ENCODE measurements at places on chromosomes 13 and 19. TPM values are rescaled to one million over a fixed set of nuclear protein-coding genes. Genes with fewer than 3 reads are reported as not detected.

DNA sequence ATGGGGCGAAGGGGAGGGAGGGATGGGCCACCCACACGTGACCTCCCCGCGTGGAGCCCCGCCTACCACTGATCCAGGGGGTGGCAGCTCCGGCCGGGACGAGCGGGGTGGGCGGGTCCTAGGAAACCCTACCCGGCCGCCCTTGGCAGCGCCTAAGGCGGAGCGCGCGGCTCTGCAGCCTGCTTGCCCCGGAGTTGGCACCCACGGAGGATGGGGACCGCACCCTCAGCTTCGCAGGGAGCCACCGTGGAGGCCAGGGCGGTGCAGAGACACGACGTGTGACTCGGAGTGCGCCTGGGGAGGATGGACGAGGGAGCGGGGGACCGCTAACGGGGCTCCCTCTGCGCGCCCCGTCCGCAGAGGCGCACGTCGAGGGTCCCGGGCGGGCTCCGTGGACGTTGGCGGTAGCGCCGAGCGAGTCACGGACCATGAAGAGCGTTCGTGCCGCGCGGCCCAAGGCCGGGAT is at the start of gene RGS9BP:
TSS of gene RGS9BP (plus strand) at position 129 of the 466 bp plus-strand sequence. CDS start 416 bp downstream, outside the sequence.
- DNase-seq: peak; percentile 95

- DNase-seq: no peak
Measured at GRCh38 chr19:38977445-38978325, 2.1 kb upstream of the FBXO17 start.

DNA sequence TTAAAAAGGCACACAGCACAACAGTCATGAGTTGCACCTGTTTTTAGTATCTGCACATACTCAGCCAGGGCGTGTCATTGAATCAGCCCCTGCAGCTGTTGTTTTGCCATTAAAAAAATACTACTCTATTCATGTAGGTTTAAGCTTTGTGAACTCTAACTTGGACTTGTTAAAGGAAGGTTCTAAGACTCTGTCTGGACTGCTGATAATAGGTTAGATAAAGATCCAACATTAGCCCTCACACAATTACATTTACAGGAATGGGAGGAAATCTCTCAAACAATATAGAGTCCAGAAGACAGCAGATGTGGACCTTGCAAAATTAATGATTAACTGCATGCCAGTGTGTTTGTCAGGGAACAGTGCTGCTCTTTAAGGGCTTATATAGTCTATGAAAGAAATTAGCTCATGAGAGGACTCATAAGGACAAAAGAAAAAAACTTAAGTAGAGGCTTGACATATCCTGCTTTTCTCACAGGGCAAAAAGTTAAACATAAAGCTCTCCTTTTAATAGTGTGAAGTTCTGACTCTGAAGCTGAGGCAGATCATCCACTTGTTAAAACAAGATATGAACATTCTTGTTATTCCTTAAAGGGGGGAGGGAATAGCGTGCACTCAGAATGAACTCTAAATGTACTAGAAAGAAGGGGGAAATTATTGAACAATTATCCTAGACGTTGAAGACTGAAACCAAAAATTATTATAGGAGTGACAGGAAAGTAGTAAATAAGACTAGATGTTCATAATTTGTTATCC is 243.6 kb downstream of the NDFIP2 start:
- no peak for DNase-seq

GRCh38 chr13:98585398-98585754 is 8.5 kb upstream of the STK24 start:
- DNase-seq: no peak

DNA sequence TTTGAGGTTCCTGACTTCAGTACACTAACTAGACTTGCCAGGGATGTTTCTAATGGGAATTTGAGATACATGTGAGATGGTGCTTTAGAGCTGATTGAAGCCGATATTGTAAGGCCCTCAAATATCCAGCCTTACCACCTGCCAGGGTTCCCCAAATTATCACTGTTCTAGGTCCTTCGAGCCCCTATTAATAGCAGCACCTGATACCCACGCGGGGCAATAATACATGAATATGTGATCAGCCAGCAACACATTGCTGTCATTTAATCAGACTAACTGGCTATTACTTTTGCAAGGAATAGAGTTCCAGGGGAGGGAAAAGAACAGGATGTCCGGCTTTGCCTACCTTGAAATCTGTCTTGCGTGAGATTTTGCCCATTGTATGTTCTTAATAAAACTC is 5.1 kb downstream of the RGCC start:
- no peak for DNase-seq

DNA sequence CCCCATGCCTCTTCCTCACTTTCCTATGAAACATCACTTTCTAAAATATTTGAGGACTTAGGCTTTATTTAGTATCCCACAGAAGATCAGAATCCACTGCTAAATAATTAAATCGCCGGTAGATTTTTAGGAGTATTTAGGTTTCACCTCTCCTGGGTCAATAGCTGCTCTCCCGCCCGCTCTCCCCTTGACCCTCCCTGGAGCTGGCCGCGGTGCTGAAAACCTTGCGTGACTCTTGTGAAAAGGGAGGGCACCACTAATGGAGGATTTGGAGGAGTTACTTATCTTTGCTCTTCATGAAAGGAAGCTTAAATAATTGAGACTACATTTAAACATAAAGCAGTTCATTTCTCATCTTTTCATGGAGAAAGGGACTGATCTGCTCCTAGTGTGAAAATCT is 14.1 kb downstream of the POU4F1 start:
- peak; percentile 74 for DNase-seq

- peak; percentile 16 for DNase-seq
Measured at GRCh38 chr19:39438270-39438934, 2.7 kb upstream of the RPS16 start.

DNA sequence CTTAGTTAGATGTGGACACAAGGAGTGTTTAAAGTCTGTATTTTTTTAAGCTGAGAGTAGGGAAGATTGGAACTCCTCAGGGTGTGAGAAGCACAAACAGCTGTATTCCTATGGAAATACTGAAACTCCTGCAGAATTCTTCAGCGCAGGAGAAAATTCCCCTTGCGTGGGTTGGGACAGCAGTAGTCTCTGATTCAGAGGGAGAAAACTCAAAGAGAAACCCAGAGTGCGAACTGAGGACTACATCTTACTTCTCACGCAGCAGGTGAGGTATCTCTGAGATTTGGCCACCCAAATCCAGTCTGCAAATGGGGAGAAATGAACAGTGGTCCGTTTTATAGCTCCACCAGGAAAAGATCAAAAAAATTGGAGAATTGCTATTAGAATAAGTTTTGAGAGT is 60.9 kb downstream of the FRY start:
- no peak for DNase-seq

- DNase-seq: no peak
Measured at GRCh38 chr19:58001895-58002369, 688 bp downstream of the ZNF606 start.

DNA sequence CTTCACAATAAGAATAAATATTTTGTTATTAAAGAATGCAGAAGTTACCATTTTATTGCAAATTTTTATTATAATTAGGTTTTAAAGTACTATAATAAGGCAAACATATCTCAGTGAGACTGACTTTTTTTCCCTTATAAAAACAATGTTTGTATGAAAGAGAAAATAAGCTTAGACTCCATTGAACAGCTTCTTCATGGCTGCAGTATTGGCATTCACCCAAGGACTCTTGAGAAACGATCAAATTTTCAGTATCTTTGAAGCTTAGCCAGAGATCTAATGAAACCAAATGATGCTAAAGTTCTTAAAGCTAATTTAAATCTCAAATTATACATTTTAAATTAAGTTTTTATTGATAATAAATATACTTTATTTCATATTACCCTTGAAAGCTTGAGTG is 128.3 kb downstream of the GGACT start:
- DNase-seq: no peak

DNA sequence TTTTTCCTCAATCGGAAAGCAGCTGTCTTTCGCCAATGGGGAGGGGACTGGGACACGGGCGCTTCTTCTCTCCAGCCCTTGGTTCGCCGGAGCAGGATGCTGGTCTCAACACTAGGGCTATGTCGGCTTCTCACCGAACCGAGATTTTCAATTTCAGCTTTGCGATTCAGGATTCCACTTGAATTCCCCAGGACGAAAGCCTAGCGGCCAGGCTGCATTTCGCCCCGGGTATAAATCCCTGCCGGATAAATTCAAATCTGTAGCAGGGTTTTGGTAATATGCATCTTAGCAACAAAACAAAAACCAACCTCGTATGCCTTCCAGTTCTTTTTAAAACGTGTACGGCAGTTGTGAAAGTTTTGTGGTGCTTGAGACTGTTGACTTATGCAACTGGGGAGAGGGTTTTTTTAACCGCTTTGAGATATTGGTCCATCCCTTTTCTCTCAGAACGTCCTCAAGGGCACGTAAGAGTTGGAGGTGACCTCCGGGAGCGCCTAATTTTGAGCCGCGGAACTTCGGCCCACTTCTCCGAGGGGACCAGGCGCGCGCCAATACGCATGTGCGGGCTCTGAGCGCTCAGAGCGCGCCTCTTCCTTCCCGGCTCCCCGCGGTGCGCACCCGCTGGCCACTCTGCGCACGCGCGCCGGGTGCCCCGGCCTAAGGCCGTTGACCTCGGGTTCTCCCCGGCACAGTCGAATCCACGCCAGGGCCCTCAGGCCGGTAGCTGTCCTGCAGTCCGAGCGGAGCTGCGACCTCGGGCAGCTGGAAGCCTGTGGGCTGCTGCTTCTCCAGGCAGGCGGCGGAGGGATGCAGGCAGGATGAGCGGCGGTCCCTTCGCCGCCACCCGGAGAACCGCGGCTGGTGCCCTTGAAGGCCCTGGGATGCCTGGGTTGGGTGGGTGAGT is 7.6 kb downstream of the POU4F1 start:
- DNase-seq: no peak

DNA sequence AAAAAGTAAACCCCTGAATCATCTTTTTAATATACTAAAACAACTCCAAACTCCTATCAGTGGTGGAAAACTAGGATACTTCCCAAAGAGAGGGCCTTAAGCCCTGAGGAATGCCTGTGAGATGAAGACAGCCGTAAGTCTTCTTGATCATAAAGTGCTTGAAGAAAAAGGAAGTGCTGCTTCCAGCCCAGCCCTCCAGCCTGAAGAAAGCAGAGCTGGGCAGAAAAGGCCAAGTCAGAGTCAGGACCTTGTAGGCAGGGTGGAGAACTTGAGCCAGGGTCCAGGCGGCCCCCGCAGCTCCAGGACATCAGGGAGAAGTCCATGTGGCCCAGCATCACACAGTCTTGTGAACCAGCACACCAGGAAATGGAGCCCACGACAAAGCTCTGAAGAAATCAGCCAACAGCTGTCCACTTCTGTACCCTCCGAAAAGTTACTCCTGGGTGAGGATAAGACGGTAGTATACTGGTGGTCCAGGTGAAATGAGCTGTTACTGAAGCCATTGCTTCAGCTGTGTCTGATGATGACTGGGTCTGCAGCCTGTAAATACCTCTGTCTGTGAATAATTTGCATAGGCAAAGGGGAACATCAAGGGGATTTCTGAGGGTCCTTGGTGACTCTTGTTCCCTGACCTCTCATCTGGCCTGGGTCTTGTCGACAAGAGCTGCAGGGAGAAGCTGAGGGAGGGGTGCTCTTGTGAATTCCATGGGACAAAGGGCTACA is 18.7 kb upstream of the CRYL1 start:
- no peak for DNase-seq

DNA sequence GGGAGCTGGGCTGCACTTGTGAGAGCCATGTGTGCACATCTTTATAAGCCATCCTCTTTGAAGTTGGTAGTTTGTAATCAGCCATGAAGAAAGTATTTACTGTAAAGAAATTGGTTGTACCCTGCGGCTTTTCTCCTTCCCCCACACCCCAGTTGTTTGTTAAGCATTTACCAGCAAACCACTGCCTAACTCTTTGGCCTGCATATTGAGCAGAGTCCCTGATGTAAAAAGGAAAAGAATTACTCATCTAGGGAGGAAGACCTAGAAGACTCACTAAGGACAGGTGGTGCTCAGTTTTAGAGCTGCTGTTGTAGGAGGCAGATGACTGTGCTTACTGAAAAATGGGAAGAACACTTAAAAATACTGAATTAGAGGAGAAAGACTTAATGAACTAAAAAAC is 245.3 kb downstream of the PCCA start:
- no peak for DNase-seq

DNA sequence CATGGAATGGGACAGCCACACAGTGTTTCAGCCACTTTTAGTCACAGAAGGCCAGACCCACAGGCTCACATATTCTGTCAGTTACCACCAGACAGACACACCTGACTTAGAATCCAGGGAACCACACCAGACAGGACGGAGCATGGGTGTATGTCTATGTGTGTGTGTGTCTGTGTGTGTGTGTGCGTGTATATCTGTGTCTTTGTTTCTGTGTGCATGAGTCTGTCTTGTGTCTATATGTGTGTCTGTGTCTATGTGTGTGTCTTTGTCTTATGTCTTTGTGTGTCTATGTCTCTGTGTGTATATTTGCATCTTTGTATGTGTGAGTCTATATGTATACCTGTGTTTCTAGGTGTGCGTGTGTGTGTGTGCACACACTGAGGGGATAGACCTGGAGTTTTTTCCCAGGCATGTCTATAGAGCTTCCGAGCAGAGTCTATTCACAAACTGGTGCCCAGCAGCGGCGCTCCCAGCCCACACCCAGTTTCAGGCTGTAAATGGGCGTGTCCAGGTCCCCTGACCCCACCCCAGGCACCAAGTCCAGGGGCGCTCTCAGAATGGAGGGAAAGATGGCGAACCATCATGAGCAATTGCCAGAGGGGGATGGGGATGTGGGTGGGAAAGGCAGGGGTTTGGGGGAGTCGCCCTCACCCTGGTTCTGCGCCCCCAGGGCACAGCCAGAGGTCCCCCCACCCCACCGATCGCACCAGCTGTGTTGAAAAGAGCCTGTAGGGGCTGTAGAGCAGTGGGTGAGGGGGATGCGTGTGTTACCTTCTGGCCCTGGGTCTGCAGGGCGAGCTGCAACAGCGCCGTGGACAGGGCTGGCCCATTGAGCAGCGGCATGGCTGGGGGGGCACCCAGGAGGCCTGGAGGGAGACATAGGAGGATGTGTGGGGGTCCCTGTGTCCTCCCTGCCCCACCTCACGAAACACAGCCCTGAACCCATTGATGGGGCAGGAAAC is 6.3 kb upstream of the FDX2 start:
- no peak for DNase-seq

DNA sequence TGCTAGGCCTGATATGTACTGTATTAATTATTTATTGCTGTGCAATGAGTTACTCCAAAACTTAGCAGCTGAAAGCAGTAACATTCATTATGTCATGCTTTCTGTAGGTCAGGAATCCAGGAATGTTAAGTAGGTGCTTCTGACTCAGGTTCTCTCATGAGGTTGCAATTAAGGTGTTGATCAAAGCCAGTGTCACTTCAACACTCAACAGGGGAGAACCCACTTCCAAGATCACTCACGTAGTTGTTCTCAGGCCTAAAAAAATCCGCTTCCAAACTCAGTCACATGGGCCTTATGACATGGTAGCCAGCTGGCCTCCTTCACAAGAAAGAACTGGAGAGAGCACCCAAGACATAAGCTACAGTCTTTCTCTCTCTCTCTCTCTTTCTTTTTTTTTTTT is 211.1 kb upstream of the NBEA start:
- no peak for DNase-seq

- no peak for DNase-seq
Measured at GRCh38 chr13:28954419-28954725, 134.2 kb downstream of the MTUS2 start.

Gene GZMM
- total RNA-seq: 0.32 TPM

Gene PSG2
- total RNA-seq: not detected

Gene EXOC3L2
- 5.6 TPM for total RNA-seq

Gene ADAMTS10
- 29.3 TPM for total RNA-seq

All from right cardiac atrium (tissue), 5 donors.